ENCODE measurements at places on chromosomes 4 and X.

DNA sequence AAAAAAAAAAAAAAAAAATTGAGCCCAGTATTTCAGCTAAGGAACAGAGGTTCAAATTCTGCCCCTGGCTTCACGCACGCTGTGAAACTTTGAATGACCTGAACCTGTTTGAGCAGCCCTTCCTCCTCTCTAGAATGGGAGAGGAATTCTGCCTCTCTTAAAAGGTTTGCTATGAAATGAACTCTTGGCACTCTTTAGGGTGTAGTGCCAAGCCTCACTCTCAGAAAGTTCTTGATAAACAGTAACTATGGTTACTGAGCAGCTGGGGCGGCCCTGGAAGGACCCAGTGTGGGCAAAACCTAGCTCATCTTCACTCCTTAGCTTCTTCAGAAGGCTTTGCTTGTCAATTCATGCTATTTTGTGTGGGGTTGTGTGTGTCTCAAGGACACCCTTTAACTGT, 73.7 kb downstream of the GEMIN8 start:
- no peak for DNase-seq

DNA sequence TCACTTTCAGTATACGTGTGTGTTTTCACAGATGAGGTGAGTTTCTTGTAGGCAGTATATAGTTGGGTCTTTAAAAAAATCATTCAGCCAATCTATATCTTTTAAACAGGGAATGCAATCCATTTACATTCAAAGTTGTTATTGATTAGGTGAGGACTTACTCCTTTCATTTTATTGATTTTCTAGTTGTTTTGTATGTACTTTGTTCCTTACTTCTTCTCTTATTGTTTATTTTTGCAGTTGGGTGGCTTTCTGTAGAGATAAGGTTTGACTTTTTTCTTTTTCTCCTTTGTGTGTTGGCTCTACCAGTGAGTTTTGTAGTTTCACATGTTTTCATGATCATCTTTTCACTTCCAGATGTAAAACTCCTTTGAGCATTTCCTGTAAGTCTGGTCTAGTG, 83.1 kb downstream of the MAGED1 start:
- no peak for DNase-seq

DNA sequence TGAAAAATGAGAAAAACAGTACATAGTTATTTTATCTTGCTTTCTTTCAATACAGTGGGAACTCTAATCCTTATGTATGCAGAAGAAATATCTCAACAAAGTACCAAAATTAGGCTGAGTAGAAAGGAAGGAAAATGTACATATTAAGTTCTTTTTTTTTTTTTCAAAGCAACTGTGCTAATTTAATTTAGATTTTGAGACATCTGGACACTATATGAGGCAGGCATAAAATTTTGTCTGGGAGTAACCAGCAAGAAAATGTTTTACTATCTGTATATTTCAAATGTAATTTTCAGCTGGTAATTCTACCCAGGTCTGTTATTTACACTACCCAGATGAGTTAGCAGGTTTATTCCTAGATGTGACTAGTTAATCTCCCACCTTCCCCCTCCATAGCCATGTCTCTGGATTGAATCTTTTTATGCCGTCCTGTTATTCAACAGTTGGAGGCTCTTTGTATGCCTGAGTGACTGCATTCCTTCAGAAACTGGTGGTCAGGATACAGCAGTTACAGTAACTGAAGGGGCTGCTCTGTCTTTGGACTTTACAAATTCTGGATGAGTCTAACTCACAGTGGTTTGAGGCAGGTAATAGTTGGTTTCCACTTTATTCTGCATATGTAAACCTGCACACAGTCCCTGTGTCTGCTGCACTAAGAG, 633.6 kb downstream of the PCDH18 start:
- no peak for DNase-seq

- DNase-seq = no peak
These were observed 105.1 kb downstream of the ADRA2C start for GRCh38 chr4:3871181-3871852.

DNA sequence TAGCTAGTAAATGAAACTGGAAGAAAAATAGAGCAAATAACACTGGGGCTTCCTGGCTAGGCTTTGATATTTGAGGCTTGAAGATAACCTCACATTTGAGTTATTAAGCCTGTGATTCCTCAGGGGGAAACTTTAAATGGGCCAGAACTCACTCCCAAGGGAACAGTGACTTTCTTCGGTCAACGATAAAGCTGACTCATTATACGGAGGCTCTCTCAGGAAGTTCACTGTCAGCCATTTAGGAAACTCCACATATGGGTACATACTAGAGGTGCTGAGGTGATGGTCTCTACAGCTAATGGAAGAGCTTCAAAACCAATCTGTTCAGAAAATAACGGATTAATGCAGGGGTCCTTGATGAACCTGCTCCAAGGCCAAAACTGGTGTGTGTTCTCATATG, 120.8 kb downstream of the SH2D1A start:
- DNase-seq = no peak

DNA sequence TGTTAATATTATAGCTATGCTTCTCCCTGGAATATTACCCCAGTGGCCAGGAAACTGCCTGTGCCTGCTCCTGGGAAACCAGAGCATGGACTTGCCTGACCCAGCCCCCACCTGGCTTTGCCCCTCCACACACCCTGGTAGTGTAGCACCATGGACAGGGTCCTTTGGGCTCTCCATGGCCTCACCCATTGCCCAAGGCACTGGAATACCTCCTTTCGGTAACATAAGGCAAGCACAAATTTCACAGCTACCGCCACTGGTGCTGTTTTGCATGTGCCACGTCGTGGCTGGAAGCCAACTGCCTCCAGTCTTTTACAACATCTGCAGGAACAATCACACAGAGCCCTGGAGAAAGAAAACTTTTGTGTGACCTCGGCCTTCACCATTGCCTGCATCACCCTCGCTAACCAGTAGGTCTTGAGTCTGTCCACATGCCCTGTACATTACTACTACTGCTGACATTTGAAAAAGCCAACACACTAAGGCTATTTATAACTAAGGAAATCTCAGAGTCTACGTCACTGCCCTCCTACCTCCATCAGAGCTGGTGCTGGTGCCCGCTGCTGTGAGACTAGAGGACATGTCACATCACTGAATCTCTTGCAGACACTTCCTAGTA, 47.7 kb downstream of the HPGD start:
- no peak for DNase-seq

DNA sequence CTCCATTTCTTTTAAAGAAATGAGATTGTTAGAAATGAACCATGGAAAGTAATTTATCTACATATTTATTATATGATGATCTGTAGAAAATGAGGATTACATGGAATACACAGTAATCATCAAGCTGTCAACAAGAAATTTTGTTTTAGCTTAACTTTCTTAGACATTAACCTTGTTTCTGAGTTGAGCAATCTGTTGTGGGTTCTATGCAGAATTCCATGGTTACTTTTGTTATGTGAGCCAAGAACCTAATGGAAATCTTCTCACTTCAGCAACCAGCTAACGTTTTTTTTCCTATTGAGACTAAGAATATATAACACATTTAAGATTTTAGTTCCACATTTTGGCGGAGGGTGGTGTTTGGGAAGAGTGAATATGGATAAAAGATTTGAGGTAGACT, 136.1 kb upstream of the SLC4A4 start:
- DNase-seq = no peak

GRCh38 chrX:124641737-124642491, 295.6 kb downstream of the SH2D1A start:
- DNase-seq = no peak

DNA sequence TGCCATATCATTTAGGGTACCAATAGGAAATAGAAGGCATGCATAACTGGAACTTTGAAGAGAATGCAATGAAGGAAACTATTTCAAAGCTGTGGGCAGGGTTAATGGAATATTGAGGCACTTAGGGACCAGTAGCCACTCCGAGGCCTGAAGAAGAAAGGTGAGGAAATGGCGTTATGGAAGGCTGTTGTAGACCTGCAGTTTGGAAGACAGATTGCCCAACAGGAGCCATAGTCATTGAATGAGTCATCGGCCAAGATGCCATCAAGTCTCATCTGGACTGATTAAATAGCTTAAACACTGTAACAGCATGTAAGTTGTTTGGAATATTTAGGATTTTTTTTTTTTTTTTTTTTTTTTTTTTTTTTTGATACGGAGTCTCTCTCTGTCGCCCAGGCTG, 11.6 kb downstream of the CXCL13 start:
- DNase-seq = no peak

DNA sequence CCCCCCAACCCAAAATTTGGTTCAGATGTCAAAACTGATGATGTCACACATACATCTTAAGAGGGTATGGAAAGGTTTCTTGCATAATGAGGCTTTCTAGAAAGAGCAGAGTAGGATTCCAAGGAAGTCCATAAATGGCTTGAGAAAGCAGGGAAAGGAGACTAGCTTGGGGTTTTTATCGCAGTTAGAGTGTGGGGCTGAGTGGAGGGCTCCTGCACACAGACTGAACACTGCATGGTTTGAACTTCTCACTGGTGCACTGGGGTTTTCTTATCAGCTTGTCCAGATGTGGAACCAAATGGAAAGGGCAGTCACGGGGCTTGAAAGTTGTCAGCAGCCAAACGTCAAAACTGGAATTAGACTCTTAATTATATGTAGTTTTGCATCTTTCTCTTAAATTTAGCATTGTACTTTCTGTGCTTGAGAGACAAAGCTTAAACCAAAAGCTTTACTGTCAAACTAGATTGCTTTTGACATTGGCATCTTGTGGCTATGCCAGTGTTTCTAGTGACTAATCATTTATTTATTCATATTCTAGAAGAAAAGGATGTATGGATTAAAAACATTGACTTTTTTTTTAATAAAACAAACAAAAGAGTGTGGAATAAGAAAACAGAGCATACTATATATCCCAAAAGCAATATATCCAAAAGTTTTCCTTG, 78.3 kb upstream of the STIM2 start:
- peak; percentile 94 for DNase-seq

DNA sequence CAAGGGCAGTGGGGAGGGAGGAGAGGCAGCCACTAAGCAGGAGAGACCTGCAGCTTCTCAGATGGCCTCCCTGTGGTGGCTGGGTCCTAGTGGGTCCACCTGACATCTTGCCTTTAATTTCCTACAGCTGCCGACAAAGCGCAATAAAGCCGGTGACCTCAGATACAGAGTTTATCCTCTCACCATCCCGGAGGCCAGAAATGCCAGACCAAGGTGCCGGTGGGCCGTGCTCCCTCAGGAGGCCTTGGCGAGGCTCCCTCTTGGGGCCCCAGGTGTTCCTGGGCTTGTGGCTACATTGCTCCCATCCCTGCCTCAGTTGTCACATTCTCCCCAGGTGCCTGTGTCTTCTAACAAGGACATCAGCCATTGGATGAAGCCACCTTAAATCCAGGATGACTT, 103.0 kb downstream of the ADRA2C start:
- no peak for DNase-seq

DNA sequence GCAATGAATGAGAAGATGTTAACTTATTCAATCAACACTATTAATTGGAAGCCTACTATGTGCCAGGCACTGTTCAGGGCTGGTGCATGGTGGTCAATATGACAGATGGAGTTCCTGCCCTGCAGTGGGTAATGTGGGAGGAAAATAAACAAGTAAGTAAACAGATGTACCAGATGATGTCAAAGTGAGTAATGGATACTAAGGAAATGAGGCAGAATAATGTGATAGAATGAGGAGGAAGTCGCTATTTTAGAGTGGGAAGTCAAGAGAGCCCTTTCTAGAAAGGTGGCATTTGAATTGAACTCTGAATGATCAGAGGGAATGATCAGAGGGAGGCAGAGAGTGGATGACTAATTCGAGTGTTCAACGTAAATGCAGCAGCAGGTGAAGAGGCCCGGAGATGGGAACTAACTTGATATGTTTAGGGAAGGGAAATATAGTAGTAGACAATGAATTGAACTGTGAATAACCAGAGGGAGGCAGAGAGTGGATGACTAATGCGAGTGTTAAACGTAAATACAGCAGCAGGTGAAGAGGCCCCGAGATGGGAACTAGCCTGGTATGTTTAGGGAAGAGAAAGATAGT, 48.3 kb downstream of the HMGB3 start:
- no peak for DNase-seq

DNA sequence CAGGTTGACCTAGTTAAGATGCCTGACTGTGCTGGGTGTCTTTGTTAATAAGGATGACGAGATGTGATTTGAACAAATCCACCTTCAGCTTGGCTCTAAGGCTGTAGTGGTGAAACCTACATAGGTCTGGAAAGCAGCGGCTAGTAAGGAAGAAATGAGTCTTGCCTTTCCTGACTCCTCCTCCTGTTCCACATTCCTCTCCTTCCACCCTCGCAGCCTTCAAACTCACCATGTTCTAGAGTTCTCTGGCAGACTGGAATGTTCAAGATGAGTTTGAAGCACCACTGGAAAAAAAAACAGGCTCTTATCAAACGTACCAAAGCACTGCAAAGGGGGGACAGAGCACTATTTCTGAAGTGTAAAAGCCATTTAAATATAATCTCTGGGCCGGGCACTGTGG, 395.4 kb downstream of the BMPR1B start:
- DNase-seq = no peak

GRCh38 chr4:36241771-36242170, 2.5 kb downstream of the ARAP2 start:
- peak; percentile 28 for DNase-seq

GRCh38 chr4:170089668-170090351, at the start of gene AADAT:
Gene AADAT (minus strand): TSS chr4:170089956. CDS start chr4:170089690, 266 bp downstream.
- DNase-seq = peak; percentile 62

DNA sequence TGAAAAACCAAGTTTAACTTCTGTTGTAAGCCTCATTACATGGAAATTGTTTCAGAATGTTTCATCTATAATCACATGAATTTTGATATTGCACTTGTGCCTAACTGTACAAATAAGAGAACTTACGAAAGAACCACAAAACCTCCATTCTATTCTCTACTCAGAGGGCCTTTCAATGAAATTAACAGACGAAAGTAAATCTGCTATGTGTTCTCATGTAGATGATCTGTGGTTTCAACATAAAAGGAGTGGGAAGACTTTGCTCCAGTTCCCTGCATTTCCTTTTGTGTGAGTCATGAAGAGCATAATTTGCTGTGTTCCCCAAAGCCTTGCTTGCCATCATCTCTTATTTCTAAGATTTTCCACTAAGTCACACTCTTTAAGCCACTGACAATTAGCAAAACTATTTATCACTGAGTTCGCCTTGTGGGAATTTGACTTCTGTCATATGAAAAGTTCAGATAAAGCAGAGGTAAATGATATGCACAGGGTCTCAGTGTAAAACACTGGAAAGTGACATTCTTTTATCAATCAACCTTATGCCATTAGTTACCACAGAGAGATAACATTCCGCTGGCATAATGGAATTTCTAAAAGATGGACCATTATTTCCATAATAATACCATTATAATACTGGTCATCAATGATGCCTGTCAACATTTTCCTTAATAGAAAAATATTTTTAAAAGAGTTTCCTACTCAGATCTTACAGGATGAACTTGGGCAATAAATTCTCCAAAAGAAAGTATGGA, 329.8 kb downstream of the NR3C2 start:
- DNase-seq = peak; percentile 5

GRCh38 chr4:130183766-130184165, 1087.8 kb downstream of the C4orf33 start:
- DNase-seq = no peak

- DNase-seq = no peak
These were observed 27.8 kb downstream of the ADD1 start for GRCh38 chr4:2871466-2871865.

DNA sequence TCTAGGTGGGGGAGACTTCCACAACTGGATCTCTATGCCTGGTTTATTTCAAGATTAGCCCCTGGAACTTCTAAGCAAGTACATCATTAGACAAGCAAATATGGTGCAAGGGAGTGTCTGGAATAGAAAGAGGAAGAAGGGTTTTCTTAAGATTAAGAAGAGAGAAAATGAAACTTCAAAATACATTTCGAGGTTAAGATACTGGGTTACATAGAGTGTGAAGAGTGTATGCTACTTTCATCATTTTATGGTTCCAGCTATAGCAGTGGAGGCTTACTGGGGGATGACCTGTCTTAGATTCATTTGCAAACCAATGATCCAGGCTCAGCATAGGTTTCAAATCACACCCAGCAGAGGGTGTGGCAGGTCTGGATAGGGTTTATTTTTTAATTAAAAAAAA, 144.4 kb upstream of the GATB start:
- DNase-seq = no peak
